ENCODE measurements at places on chromosomes 7 and 10.

- no peak for DNase-seq
These were observed 12.2 kb downstream of the PTN start for GRCh38 chr7:137331378-137331777.

- no peak for DNase-seq
These were observed 51.9 kb upstream of the TM9SF3 start for GRCh38 chr10:96638696-96639095.

- DNase-seq: no peak
These were observed 85.0 kb downstream of the BTRC start for GRCh38 chr10:101438881-101439391.

- no peak for DNase-seq
These were observed 22.4 kb upstream of the EGFR start for GRCh38 chr7:54996391-54996790.

- DNase-seq: no peak
These were observed 723.5 kb upstream of the GALNT17 start for GRCh38 chr7:70408477-70408876.

- no peak for DNase-seq
These were observed 13.4 kb downstream of the FAM53B start for GRCh38 chr10:124730790-124731189.

- DNase-seq: no peak
These were observed 40.4 kb upstream of the INPP5A start for GRCh38 chr10:132497063-132497680.

DNA sequence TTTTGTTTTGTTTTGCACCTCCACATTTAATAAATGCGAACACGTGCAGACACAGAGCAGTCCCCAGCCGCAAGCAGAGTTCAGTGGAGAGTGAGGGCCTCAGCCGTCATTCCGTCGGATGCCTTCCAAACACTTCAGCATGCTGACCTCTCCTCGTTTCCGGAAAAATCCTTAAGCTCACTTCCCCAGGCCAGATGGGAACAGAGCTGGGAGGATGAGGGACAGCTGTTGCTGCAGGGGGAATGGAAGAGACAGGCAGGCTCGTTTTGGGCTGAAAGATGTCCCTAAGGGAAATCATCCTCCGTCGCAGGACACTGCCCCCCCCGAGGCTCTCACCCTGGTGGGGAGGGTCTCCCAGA lies 17.2 kb upstream of the FGFR2 start:
- DNase-seq: no peak

GRCh38 chr10:45160271-45160670 lies 155.1 kb downstream of the OR13A1 start:
- DNase-seq: no peak

GRCh38 chr10:126549344-126549743 lies 121.1 kb downstream of the C10orf90 start:
- DNase-seq: no peak

DNA sequence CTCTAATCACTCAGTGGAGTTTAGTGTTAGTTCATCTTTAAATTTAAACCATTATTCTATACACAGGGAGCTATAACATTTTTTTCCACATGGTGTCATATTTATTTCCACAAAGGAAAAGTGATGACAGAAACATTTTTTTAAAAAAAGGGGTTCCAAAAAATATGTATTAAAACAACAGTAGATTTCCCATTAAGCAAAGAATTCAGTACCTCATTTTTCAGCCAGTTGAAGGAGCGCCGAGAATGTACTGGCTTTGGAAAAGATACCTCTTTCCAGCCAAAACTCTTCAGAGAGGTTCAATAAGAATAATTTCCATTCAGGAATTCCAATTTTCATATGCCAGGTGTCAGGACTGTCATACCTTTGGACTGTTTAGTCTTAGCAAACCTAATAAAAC lies 250.5 kb upstream of the MEOX2 start:
- DNase-seq: no peak

- no peak for DNase-seq
These were observed 65.7 kb downstream of the AP3M1 start for GRCh38 chr10:74084955-74085354.

- no peak for DNase-seq
These were observed 48.2 kb upstream of the CREB5 start for GRCh38 chr7:28364082-28364481.

DNA sequence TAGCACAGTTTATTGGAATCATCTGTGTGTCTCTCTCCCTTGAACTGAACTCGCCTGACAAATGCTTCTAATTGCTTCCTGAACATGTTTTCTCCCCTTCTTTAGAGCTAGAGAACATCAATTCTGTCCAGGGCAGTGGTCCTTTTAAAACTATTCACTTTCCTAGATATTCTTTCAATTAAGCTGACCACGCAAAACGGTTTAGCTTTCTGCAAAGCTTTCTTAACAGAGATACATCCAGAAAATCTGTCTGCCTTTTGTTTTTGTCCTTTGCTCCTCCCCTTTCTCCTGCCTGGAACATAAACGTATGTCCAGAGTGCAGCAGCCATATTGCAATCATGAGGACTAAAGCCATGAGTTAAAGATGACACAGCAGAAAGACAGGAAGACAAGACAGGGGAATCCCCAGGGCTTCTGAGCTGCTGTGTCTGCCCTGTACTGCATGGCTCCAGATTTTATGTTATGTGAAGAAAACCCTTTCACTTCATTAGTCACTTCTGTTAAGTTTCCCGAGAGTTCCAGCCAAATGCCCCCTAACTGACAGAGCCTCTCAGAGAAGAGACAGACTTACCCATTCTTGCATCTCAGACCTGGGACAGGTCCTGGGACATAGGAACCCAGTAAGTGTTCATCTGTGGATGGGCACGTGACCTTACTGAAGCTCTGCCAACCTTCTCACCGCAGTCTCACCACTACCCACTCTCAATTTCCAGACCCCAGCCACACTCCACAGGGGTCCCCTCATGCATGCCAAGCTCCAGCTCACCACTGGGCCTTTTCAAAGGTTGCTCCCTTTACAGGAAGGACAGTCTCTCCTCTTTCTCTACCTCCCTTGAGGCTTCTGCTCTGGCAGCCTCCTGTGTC lies 35.0 kb upstream of the CPXM2 start:
- DNase-seq: no peak

GRCh38 chr10:92265687-92266258 lies 25.1 kb downstream of the CPEB3 start:
- no peak for DNase-seq

DNA sequence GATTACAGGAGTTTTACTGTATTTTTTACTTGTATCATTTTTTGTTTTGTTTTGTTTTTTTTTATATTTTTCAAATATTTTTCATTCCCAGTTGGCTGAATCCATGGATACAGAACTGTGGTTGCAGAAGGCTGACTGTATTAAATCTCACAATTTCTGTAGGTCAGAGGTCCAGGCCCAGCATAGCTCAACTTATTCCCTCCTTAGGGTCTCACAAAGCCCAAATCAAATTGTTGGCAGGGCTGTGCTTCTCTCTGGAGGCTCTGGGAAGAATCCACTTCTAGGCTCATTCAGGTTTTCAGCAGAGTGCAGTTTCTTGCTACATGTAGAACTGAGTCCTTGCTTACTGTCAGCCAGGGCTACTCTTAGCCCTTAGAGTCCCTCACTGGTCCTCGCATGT lies 22.6 kb downstream of the TSPAN14 start:
- DNase-seq: no peak

DNA sequence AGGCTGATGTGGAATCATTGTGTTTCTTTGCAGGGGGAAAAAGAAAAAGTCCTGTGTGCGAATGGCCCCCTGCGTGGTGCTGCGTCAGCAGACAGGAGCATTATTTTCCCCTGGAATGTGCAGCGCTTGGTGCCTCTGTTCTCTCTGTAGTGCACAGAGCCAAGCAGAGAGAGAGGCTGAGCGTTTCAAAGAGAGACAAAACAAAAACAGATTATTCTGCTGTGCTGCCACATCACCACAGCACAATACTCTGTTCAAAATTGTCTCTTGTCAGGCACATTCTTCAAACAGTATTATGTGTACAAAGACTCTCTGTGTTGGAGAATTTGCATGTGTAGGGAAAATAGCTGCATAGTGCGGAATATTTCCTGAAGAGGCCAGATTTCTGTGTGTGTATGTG lies 609.0 kb downstream of the SDK1 start:
- no peak for DNase-seq

GRCh38 chr10:73649876-73650536 lies 5.8 kb downstream of the SYNPO2L start:
- DNase-seq: no peak

DNA sequence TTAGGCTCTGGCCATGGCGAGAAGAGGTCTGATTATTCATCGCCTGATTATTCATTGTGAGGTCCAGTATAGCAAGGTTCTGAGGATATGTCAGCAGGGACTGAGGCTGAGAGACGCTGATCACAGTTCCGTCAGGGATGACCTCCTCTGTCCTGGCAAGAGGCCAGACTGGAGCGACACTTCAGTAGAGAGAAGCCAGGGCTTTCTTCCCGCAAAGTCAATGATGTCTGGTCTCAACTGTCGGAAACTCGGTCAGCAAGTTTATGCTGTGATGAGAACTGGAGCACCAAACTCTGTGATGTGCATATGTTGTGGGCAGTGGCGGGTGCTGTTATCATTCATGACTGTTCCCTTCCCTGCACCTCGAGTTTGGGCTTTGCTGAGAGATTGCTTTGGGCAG lies 29.0 kb upstream of the GNA12 start:
- no peak for DNase-seq

- no peak for DNase-seq
These were observed 126.1 kb upstream of the BMPER start for GRCh38 chr7:33779216-33779615.

- no peak for DNase-seq
These were observed 3.2 kb downstream of the CDH23 start for GRCh38 chr10:71399946-71400345.

- no peak for DNase-seq
These were observed 30.8 kb downstream of the SGMS1 start for GRCh38 chr10:50592961-50593418.

- no peak for DNase-seq
These were observed 6.1 kb downstream of the DLG5 start for GRCh38 chr10:77920495-77920894.

Data from iPS DF 19.7 (cell line).